Activated T-cell treated with anti-CD3 and anti-CD28 coated beads, Interleukin-2, amount 50 U/mL, for 4 hours (primary cell): ENCODE measurements at places on chromosomes 1 and 21.

- no peak for DNase-seq
These were observed 33.2 kb upstream of the CDC42BPA start for GRCh38 chr1:227351443-227351842.

GRCh38 chr1:28417441-28417922, 47.9 kb downstream of the PHACTR4 start:
- no peak for DNase-seq

DNA sequence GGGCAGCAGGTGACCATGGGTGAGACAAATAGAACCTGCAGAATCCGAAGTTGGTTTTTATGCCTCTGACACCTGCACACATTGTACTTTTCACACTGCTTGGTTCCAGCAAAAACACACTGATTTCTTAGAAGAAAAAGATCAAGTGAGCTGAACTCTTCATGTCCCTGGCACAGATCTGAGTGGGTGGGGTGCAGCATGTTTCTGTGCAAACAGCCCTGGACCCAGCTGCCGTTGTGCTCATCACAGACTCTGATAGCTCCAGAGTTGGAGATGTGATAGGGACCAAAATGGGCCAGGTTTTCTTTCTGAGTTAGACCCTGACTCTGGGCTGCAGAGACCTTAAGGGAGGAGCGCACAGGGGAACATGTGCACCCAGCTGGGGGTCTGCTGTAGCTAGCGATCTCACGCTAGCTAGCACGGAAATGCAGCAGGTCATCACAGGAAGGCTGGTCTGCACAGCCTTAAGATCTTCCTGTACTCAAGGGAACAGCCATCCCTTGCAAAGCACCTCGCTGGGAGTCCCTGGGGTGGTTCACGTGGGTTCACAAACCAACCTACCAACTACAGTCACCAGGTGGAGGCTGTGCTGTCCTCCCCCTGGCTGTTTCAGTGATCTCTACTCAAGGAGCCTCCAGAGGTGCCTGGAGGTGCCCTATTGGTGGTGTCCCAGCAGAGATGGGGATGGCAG, 291.1 kb downstream of the PTPRU start:
- no peak for DNase-seq

DNA sequence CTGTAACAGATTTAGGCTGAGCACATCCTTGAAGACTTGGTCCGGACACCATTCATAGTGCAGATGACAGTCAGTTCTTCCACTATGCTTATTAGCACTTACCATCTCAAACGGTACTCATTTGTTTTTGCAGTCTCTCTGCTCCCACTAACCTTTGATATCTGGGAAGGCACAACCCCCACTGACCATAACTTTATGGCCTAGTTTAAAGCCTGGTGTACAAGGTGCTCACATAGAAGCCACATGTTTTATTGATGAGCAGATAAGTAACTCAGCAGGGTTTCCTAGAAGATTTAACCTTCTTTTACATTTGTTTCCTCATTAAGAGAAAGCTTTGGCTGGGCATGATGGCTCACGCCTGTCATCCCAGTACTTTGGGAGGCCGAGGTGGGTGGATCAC, 119.3 kb upstream of the MAGI3 start:
- no peak for DNase-seq

- DNase-seq = no peak
These were observed 94.7 kb downstream of the LIPI start for GRCh38 chr21:14116080-14116481.

DNA sequence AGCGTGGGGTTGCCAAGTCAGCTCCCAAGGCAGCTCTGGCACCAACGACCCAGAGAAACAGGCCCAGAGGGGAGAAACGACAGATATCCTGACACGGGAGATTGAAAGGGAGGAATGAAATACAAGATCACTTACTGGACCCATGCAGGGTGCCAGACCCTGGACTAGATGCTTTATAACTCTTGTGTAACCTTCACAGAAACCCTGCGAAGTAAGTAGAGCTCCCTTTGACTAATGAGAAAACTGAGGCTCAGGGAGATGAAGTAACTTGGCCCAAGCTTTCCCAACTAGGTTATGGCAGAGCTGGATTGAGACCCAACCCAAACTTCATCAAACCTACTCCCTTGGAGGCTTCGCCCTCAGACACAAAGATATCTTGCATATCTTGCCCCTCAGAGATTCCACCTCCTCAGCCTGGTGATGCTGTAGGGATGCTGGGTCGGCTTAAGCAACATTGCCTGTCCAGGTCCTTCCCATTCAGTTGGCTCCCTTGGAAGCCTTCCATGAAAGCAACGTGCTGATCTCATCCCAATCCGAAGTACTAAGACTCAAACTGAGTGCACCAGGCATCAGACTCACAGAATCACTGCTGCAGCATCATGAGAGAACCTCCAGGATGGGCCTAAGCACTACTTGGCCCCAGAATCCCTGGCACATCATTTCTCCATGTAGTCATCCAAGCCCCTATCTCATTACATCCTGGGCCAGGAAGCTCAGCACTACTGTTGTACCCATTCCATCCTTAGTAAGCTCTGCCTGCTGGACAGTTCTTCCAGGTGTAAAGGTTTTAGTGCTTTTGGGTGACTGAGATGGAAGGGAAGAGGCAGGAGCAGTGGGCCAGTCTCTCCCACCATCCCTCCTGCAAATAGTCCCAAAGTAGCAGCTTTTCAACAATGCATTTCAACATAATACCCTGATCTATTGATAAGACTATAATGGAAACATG, 1.1 kb upstream of the IGSF9 start:
- no peak for DNase-seq

GRCh38 chr1:38296047-38296446, 249.5 kb upstream of the POU3F1 start:
- no peak for DNase-seq

DNA sequence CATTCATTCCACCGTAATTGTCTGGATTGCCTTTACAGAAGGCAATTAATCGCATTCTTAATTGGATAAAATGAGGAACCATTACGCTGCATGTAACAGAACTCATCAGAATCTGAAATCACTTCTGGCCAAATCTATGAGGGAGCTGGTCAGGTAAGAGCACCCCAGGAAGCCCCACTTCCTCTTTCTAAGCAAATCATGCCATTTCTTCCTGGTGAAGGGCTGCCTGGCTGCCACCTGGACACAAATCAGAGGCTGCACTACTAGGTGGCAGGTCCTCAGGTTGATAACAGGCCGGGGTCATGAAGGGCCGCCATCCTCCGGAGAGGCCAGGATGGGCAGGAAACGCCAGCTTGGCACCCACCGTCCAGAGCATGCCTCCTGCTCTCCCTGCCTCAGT, 73.7 kb downstream of the CAPZB start:
- no peak for DNase-seq

DNA sequence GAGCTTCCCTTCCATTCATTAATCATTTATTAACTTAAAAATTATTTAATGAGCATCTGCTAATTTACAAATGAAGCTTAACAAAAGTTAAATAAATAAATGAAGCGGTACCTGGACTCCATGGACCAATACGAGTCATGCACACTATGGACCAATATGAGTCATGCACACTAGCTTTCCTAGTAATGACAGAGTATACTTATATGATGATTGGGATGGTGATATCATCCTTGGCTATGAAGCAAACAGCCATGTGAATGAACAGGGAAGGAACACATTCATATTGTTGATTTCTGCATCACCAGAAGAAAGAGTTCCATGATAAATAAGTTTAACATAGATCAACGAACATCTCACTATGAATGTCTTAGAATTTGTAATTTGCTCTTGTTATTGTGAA, 109.9 kb downstream of the SPAG17 start:
- no peak for DNase-seq

DNA sequence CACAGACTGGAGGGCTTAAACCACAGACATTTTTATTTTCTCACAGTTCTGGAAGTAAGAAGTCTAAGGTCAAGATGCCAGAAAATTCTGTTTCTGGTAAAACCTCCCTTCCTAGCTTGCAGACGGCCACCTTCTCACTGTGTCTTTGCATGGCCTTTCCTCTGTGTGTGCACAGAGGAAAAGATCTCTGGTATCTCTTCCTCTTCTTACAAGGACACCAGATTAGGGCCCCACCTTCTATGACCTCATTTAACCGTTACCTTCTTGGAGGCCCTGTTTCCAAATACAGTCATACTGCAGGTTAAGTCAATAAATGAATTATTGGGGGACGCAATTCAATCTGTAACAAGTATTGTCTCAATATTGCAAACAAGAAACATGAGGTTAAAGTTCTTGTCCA, 63.0 kb upstream of the PRDX6 start:
- DNase-seq = no peak

DNA sequence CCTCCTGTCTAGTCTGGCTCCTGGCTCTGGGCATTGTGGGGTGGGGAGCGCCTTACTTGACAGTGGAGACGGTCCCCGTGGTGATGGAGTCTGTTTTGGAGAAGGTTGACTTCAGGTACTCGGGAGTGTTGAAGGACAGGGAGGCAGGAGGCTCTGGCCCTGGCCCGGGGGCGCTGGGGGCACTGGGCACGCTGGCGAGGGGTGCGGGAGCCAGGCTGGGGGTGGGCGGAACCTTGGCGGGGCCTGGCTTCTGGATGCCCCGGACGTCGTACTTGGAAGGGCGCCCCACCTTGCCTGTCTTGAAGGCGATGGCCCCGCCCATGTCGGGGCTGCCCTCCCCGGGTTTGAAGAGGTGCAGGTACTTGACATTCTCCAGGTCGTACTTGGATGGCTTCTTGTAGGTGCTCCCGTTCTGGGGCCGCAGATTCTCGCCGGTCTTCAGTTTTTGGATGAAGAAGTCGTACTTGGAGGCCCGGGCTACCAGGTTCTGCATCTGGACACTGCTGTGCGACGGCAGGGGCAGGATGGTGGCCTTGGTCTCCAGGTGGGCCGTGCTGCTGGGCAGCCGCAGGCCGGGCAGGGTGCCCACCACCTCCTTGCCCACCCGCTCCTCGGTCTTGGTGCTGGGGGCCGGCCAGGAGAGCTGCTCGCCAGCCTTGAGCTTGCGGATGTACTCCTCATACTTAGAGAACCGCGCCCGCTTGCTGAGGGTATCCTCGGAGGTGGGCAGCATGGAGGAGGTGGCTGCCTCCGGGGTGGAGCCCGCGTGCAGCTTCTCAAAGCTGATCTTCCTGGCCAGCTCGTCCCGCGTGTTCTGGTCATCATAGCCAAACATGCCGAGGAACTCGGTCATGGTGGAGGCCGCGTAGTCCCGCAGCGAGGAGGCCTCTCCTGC, 136.6 kb downstream of the CASZ1 start:
- DNase-seq = no peak

DNA sequence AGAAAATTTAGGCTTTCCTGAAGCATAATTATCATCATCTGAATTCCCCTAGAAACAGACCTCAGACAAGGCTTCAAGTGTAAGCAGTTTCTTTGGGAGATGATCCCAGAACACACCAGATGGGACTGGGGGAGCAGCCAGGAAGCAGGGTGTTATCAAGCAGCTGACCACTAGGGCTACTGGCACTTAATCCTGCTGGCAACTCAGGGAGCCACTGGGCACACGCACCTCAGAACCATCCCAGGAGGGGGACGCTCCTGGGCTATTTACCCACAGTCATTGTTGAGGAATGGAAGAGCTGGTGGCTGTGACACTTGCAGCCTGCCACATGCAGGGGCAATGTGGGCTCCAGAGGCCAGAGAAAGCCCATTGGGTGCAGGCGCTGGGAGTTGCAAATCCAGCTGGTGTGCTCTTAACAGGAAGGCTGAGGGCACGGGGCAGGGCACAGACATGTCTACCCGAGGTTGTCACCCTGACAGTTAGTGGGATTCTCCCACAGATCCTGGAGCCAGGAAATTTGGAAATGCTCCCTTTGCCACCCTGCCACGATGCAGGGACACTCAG, 15.1 kb upstream of the IL22RA1 start:
- DNase-seq = no peak

- DNase-seq = no peak
These were observed 57.6 kb upstream of the PPM1J start for GRCh38 chr1:112772781-112773180.

GRCh38 chr21:36743008-36743407, 44.1 kb downstream of the SIM2 start:
- no peak for DNase-seq

GRCh38 chr1:209341146-209341545, 242.4 kb upstream of the CAMK1G start:
- DNase-seq = no peak

- DNase-seq = no peak
These were observed 515.9 kb downstream of the PLPP3 start for GRCh38 chr1:56063461-56063860.

GRCh38 chr1:230306169-230306568, 120.0 kb downstream of the PGBD5 start:
- no peak for DNase-seq

GRCh38 chr1:44534771-44535170, 129.7 kb downstream of the RNF220 start:
- DNase-seq = no peak

DNA sequence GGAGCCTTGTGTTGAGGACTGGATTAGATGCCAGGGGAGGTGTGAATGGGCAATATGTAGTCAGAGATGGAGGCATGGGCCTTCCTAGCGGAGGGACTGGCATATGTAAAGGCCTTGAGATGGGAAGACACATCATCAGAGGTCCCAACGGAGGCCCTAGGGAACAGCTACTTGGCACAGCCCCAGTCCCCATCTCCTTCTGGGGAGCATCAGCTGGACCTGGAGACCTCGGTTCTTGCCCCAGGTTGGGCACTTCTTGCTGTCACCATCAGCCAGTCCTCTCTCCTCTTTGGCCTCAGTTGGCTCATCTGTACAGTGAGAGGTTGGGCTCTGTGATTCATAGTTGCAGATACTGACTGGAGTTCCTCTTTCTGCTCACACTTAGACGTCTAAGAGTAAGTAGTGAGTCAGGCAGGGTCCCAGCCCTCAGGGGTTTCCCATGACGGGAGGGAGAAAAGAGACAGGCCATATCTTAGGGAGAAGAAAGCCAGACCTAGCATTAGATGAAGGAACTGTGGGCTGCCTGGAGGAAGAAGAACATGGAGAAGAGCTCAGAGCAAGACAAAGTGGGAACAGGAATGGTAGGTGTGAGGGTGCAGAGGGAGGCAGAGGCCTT, 3.4 kb upstream of the MARCKSL1 start:
- no peak for DNase-seq

GRCh38 chr1:35807614-35808449, at the start of gene AGO4:
Gene AGO4, plus strand, starts transcription at chr1:35808016. Its CDS starts 401 bp downstream, at chr1:35808417.
- DNase-seq = peak; percentile 17

- DNase-seq = no peak
These were observed 60.0 kb downstream of the INTS7 start for GRCh38 chr1:211975152-211975941.

DNA sequence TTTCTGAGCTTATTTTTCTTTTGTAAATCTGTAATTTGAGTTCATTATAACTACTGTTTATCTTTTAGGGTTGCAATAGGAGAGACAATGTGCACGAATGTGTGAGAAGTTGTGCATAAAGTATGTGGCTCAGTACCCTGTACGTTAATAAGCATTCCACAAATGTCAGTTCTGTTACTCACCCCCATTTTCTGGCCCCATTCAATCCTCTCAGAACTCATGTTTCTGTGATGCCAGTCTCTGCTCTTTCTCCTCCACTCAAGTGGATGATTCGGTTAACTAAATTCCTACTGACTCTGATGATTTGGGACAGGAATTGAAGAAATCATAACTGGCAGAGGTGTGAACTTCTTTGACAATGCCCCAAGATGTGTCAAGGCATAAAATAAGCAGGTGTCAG, 10.2 kb upstream of the DMRTB1 start:
- no peak for DNase-seq

- no peak for DNase-seq
These were observed 20.6 kb upstream of the TMEM51 start for GRCh38 chr1:15132965-15133364.
